Occipital lobe (tissue), 3 donors: ENCODE measurements at places on chromosomes 7 and 10. TPM values are rescaled to one million over a fixed set of nuclear protein-coding genes. Genes with fewer than 3 reads are reported as not detected.

Gene IPMK
- total RNA-seq, result 40.4 TPM

Gene PDE6C
- not detected for total RNA-seq

Gene TAS2R41
- total RNA-seq, result not detected

Gene CPXM2
- 0.16 TPM for total RNA-seq

Gene CLDN3
- not detected for total RNA-seq

Gene DNAH11
- 1.1 TPM for total RNA-seq

Gene SRI
- 85.8 TPM for total RNA-seq

Gene EMX2
- total RNA-seq, result 2.0 TPM

Gene ZNF398
- total RNA-seq, result 25.7 TPM

Gene ZPBP
- total RNA-seq, result 0.47 TPM

Gene SSC4D
- total RNA-seq, result 0.94 TPM

GRCh38 chr7:76267107-76267893, 35.2 kb upstream of the HSPB1 start:
- DNase-seq, result no peak

DNA sequence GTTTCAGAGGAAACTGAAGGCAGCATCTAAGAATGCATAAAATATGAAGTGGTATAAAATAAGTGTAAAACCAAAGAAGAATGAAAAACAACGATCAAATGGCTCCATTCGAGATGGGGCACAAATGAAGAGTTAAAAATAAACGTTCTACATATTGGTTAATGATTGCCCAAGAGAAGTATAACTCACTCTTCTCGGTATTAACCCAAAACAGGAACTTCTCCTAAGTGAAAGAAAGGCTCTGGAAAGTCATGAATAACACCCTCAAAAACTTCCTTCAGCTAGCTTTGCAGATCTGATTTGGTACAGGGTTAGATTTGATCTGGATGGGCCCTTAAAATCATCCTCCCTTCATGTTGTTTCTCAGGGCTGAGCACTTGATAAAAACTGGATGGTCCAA, 94.3 kb upstream of the ADO start:
- no peak for DNase-seq

DNA sequence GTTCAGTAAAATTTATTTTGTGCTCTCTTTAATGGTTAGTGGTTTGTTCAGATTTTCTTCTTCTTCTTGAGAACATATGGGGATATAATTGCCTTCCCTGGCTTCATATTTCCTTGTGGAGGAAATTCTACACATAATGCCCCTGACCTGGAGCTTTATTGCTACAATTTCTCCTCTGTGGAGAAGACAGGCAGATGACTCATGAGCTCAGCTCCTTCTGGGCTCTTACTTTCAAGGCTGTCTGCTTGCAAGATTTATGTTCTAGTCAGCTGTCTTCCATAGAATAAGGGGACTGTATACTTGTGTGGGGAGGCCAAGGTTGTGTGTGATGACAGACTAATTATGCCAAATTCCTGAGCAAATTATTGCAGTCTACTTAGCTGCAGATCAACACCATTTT, 1.6 kb downstream of the LRRD1 start:
- DNase-seq, result no peak

GRCh38 chr7:99012722-99013121, 131.2 kb downstream of the SMURF1 start:
- DNase-seq, result no peak

GRCh38 chr10:28925121-28925663, 247.9 kb downstream of the BAMBI start:
- DNase-seq, result no peak

GRCh38 chr10:451021-451471, 238.4 kb downstream of the DIP2C start:
- no peak for DNase-seq

GRCh38 chr7:96789914-96790313, 80.3 kb upstream of the SEM1 start:
- DNase-seq, result no peak

GRCh38 chr7:26490640-26491624, 199.3 kb downstream of the SNX10 start:
- DNase-seq, result peak; percentile 70

DNA sequence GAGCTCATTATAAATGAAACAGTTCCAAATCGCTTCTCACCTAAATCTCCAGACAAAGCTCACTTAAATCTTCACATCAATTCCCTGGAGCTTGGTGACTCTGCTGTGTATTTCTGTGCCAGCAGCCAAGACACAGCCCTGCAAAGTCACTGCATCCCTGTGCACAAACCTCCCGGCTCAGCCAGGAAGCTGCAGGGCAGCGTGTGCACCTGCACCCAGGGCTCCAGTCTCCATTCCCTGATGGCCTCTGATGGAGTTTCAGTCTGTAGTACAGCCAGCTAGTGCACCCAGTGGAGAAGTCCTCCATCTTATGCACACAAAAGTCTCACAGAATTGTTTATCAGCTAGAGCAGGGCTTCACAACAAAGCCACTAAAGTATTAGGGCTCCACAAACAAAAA, 51.1 kb upstream of the PRSS58 start:
- DNase-seq, result no peak

- no peak for DNase-seq
Measured at GRCh38 chr7:53318566-53318965, 283.1 kb downstream of the POM121L12 start.

GRCh38 chr7:113044394-113044793, 42.2 kb downstream of the GPR85 start:
- no peak for DNase-seq

DNA sequence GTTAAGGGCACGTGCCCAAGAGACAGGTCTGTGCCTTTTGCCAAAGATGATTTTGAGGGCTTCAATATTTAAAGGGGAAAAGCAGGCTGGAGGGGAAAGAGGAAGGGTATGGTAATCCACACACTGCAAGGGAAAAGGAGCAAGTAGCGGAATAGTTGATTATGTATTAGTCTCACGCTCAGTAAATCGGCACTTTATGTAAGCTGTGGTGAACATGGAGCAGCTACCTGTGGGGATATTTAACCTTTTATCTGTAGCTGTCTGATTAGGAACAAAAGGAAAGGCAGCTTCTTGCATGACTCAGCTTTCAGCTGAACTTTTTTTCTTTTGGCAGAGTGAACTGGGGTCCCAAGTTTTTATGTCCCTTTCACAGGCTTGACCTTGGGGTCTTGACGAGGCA, 123.4 kb downstream of the COL13A1 start:
- DNase-seq, result no peak

GRCh38 chr10:103660364-103661197, 167.1 kb downstream of the NEURL1 start:
- peak; percentile 40 for DNase-seq

DNA sequence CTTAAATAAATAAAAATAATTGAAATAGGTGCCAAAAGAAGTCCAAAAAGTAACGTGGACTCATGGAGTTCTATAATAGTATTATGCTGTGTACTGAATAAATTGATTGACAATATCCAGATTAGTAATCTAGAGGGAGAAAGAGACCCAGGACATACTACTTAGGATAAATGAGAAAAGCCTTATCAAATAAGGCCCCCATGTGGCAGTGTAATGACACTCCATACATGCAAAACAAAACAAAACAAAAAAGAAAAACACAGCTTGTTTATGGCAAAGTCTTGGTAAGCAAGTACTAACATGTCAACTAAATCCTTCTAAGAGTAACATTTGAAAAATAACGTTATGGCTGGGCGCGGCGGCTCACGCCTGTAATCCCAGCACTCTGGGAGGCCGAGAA, 3.6 kb upstream of the RUNDC3B start:
- DNase-seq, result no peak
